NCI-H748 treated with DMSO at 0.1 percent for 48 hours (cell line): ENCODE measurements at places on chromosomes 5 and 9.

DNA sequence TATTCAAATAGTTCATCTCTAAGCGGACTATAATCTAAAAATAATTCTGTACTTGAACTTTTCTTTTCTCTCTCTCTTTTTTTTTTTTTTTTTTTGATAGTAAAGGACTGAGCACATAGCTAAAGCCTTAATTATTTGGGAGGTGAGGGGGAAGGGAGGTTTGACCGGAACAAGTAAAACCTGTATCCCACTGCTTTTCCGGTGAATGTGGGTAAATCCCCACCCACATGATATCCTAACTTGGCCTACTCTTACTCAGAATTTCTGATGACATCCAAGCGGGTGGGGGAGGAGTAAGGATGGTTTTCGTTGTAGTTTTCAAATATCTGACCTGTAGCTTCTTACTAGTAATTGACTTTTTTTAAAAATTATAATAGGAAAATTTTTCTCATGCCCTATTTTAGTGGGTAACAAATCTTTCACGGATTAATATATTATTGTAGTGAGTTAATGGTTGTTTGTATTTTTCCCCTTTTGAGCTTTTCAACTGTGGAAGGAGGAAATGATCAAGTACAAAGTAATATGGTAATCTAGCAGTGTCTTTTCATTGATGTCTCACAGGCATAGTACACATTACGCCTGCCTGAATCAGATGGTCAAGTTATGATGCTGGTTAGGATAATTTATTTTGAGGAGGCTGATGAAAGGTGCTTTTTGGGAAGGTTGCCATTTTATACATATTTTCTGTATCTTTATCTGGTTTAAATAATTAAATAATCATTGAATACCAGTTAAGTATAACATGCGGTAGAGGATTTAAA is 2.2 kb upstream of the ELL2 start:
- no peak for DNase-seq

- no peak for DNase-seq
Measured at GRCh38 chr5:59275170-59275509, 618.4 kb downstream of the PDE4D start.

GRCh38 chr9:3455094-3455493 is 70.7 kb downstream of the RFX3 start:
- DNase-seq = no peak

DNA sequence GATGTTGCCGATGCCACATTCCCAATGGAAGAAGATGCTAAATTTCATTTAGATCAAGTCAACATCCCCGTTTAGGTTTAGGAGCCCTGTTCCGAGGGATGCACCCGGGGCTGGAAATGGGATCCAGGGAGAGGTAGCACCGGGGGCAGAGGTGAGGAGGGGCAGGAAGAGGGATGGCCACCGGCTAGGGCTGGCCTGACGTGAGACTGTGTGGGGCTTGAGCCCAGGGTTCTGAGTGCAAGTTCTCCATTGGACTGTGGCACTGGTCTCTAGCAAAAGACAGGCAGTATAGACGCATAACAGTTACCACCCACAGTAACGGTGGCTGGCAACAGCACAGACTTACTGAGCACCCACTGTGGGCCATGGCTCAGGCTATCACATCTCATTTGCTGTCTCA is 209.0 kb upstream of the MVB12B start:
- no peak for DNase-seq

GRCh38 chr5:957748-958485 is 50.7 kb upstream of the NKD2 start:
- no peak for DNase-seq

DNA sequence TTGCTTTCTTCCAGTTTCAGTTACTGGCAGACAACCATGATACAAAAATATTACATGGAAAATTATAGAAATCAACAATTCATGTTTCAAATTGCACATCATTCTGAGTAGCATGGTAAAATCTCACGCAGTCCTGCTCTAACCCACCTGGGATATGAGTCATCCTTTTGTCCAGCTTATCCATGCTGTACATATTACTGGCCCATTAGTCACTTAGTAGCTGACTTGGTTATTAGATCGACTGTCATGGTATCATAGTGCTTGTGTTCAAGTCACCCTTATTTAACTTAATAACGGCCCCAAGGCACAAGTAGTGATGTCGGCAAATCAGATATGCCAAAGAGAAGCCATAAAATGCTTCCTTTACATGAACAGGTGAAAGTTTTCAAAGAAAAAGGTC is 41.2 kb downstream of the NADK2 start:
- DNase-seq = no peak

GRCh38 chr5:76256116-76256889 is 146.8 kb upstream of the IQGAP2 start:
- peak; percentile 75 for DNase-seq

DNA sequence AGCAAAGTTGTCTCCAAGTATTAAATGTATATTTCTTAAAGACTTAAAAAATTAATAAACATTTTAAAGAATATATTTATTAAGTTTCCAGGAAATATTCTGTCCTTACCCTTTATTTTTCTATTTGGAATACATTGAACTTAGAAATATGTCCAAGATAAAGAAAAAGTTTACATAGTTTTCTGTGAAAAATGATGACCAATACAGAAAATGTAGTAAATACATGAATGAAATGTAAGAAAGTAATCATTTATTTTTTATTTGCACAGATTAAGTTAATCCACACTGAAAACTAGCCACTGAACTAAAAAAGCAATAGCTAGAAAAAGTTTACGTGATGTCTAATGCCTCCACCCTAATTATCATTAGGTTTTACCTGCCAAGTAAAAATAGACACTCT is 273.2 kb downstream of the ARL15 start:
- DNase-seq = no peak

- no peak for DNase-seq
Measured at GRCh38 chr5:126519637-126520592, 75.1 kb downstream of the ALDH7A1 start.

- DNase-seq = peak; percentile 95
Measured at GRCh38 chr9:130535818-130536521, 43.4 kb upstream of the FUBP3 start.

- DNase-seq = peak; percentile 69
Measured at GRCh38 chr9:71806901-71807307, 38.6 kb upstream of the CEMIP2 start.

DNA sequence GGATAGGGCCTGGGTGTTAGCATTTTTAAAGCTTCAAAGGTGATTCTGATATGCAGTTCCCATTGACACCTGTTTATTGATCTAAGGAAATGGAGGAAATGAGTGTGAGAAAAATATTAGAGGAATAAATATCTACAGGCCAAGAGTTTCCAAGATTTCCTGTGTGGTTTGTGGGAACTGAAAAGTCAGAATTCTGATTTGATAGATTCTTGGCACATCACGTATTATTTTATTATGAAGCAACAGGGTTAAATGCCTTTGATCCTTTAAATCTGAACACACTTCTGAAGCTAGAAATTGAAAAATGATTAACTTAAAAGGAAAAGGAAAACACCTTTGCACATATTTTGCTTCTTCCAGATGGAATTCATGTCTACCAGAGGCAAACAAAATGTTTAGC is 113.7 kb downstream of the CD180 start:
- DNase-seq = no peak

DNA sequence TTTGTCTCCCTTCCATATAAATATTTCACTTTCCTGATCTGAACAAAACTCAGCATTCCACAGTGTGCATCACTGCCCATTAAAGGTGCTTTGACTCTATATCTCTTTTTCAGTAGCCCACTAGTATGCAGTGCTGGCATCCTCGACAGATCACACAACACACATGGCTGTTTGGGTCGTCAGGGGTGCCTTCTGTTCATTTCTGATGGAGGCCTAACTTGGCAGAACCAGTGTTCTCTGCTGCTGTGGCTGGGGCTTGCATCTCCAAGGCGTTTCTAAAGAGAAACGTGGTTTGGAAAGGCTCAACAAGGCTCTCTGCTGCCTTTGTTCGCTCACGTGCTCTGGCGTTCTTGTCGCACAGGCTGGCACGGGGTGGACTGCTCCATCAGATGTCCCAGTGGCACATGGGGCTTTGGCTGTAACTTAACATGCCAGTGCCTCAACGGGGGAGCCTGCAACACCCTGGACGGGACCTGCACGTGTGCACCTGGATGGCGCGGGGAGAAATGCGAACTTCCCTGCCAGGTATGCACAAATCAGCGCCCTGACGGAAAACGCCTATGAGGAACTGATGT is 97.7 kb upstream of the PRRC1 start:
- no peak for DNase-seq

DNA sequence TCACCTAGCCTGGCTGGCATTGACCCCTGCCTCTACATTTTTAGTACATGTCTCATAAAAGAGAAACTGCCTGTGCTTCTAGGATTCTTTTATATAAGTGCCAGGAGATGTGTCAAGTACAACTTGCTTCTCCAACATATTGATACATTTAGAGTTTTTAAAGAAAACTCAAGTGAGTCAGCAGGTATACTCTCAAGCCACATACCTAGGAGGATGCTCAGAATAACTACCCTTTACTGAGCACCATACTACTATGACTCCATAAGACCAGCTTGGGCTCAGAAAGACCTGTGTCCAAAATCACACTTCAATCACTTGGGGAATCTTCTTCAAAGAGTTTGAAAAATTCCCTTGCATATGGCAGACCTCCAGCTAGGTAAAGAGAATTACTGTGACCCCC is 389.8 kb upstream of the SLC24A2 start:
- no peak for DNase-seq

GRCh38 chr5:53678981-53679660 is 118.7 kb downstream of the NDUFS4 start:
- no peak for DNase-seq

DNA sequence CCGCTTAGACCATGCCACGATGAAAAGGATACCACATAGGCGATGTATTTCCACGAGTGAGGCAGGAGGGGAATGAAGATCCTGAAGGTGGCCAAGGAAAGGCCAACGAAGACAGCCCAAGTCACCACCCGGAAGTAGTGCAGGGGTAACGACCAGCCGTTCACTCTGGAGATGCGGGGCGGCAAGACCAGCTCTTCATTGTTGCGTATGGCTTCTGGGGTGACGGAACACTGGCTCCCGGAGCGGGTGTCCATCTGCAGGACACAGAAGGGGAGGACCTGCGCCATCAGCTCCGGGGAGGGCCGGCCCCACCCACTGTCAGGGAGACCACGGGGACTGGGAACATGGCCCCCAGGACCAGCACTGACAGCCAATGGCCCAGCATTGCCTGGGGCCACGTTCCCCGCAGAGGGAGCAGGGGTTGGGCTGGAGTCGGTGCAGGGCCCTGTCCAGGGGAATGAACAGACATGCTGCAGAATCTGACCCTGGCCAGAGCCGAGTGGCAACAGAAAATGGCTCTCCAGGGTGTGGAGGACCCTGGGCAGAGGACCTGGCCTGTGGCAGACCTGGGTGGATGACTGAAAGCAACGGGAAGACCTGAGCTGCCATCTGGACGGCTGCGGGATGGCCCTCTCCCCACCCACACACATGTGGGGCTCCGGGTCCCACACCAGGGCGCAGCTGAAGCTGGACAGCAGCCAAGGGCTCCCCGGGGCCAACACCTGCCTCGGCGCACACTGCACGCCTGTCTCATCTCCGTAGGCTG is 17.7 kb downstream of the ZDHHC11B start:
- DNase-seq = no peak

GRCh38 chr5:149410071-149410470 is 31.0 kb upstream of the IL17B start:
- DNase-seq = no peak

DNA sequence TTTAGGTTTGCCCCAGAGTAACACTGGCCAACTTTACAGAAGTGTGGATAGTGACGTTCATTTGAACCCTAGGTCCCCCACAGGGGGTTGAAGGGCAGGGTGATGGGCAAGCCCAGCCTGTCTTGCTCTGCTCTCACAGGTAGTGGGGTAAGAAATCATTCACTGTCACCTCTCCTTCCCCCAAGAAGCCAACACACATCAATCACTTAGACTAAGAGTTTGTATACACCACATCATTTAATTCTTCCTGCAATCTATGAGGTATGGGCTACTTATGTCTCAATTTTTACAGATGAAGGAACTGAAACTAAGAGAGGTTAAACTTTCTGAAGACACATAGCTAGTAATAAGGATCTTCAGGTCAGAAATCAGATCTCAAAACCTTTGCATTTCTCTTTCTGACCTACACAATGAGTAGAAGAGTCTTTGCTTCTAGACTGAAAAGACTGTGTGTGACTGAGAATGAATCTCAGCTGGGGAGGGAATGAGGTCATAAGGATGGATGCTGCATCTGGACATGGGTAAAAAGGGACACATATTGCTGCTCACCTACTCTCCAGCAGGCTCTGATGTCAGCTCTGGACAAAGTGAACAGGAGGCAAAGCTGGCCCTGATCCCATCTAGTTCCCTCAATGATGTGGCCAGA is 81.0 kb upstream of the EQTN start:
- DNase-seq = no peak

DNA sequence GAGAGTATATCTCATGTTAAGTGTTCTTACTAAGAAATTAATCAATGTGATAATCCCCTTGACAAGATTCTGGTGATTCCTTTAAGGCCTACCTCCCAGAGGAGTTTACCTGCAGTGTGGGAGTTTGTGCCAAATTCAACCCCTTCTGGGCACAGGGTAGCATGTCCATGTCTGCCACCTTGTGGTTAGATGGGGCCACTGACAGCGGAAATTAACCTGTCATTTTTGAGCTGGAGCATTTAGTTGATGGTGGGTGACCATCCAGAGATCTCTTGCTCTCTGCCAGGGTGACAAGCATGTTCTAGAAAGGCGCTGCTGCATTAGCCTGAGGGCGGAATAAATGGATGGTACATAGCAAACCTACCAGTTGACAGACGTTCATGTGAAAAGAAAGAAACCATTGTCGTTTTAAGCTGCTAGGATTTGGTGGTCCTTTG is 132.2 kb downstream of the FBXO4 start:
- DNase-seq = peak; percentile 79
